Stimulated activated CD4-positive, alpha-beta T cell treated with anti-CD3 and anti-CD28 coated beads, Interleukin-12 subunit alpha, Interleukin-12 subunit beta, amount 100 ng/mL, for 4 hours (primary cell): ENCODE measurements at places on chromosomes 7 and 10.

DNA sequence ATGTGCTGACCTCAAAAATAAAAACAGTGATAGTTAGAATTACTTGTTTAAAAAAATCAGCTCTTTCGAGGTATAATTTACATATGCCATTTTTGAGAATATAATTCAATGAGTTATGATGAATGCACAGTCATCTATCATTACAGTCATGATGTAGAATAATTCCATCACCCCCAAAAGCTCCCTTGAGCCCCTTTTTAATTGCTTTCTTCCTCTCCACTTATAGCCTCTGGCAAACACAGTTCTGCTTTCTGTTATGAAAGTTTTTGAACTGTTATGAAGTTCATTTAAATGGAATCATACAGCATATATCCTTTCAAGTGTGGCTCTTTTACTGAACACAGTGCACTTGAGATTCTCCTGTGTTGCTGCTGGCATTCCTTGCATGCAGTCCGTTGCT, 41.4 kb downstream of the PRTFDC1 start:
- no peak for DNase-seq

- no peak for DNase-seq
Observed at GRCh38 chr10:90571481-90572258, 286.2 kb downstream of the HTR7 start.

GRCh38 chr10:69107176-69107490, 16.8 kb upstream of the VPS26A start:
- no peak for DNase-seq

DNA sequence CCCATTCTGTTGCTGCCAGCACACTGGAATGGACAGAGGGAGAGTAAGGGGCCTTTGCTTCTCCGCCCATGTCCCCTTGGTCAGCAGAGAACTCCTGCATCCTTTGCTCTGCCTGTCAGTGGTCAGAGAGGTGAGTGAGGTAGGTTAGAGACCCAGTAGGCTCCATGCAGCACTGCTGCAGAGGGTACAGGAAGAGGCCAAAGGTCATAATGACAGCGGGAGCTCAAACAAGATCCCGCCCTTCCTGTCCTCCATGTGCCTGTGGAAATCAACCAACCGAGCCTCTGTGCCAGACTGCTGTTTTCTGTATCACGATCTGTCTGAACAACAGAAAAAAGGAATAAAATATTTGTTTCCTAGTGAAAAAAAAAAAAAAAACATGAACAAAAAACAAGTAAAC, 81.4 kb downstream of the ZNF33B start:
- no peak for DNase-seq

- DNase-seq = no peak
Observed at GRCh38 chr10:23337616-23338015, 7.0 kb downstream of the C10orf67 start.

GRCh38 chr7:72187179-72187578, 225.0 kb downstream of the CALN1 start:
- DNase-seq = no peak

- no peak for DNase-seq
Observed at GRCh38 chr7:82264783-82265305, 178.7 kb downstream of the CACNA2D1 start.

- no peak for DNase-seq
Observed at GRCh38 chr7:156944876-156945275, 4.6 kb upstream of the NOM1 start.

DNA sequence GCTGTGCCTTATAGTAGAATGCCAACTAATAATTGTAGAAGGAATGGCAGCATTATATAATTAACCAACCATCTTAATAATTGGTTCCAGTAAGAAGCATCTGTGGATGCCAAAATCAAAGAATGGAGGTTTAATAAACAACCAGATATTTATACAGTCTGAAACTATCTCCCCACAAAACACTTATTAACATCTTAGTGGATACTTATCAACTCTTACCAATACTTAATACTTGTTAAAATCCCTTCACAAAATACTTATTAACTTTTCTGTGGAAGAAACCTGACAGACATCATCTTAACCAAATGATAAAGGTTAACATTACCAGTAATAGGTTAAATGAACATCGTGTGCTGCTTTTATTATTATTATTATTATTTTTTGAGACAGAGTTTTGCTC, 29.1 kb upstream of the FAM107B start:
- DNase-seq = no peak

DNA sequence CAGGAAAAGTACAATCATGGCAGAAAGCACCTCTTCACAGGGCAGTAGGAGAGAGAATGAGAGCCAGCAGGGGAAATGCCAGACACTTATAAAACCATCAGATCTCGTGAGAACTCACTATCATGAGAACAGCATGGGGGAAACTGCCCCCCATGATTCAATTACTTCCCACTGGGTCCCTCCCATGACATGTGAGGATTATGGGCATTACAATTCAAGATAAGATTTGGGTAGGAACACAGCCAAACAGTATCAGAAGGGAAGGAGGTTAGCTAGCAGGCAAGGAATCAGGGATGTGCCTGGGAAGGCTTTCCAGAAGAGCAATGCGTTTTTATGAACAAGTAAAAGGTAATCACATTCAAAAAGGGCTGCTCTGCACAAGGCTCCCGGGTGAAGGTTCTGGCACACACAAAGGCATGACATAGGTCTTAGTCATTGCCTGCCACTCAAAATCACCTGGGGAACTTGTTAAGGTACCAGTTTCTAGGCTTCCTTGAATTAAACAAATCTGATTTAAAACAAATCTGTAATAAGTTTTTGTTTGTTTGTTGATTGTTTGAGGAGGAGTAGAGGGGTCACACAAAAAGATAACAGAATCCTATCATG, 40.9 kb downstream of the BMPER start:
- DNase-seq = no peak

GRCh38 chr10:80201608-80202141, 3.7 kb downstream of the ANXA11 start:
- DNase-seq = no peak

DNA sequence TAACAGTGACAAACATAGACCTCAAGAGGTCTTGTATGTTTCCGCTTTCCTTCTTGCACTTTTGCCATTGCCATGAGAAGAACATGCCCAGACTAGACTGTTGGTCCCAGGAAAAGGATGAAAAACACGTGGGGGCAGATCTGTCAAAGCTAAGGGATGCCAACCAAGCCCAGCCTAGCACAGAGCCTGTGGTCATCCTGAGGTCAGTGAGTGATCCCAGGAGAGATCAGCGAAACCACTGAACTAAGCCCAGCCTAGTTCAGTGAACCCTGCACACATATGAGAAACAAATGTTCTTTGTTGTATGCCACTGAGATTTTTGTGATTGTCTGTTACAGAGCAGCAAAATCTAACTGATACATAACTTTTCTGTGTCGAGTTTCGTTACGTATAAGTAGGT, 718.8 kb downstream of the MAGI2 start:
- DNase-seq = no peak

DNA sequence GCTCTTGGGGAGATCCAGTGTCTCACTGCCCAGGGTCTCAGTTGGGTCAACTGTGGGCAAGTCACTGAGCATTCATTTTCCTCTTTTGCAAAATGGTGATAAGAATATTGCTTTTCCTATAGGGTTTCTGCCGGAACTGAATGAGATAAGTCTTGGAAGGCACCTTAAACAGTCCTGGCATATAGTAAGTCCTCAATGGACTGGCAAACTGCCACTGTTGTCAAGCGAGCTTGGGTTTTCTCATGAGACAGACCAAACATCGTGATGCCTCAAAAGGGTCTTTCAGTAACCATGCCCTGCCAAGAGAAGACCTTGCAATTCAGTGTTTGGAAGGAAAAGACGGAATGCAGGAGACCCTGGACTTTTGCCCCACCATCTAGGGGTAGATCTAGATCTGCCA, 251.5 kb downstream of the WDR11 start:
- DNase-seq = no peak

- DNase-seq = no peak
Observed at GRCh38 chr7:115689941-115690340, 340.6 kb downstream of the TFEC start.

GRCh38 chr10:128540781-128541761, 414.8 kb upstream of the MKI67 start:
- DNase-seq = no peak

- DNase-seq = no peak
Observed at GRCh38 chr7:78673272-78673671, 780.2 kb downstream of the MAGI2 start.

DNA sequence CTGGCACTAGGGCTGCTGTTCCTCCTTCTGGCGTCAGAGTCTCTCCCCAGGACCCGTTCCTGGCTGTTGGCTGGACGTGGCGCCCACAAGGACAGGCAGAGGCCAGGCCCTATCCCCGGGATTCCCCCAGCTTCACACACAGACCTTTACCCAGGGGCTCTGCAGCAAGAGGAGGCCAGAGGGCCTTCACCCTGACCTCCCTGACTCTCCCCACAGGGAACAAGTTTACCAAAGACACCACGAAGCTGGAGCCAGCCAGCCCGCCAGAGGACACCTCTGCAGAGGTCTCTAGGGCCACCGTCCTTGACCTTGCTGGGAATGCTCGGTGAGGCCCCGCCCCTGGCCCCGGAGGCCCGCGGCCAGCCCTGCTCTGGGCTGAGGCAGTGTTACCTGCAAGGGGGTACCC, 82.2 kb downstream of the GTF2IRD1 start:
- no peak for DNase-seq

DNA sequence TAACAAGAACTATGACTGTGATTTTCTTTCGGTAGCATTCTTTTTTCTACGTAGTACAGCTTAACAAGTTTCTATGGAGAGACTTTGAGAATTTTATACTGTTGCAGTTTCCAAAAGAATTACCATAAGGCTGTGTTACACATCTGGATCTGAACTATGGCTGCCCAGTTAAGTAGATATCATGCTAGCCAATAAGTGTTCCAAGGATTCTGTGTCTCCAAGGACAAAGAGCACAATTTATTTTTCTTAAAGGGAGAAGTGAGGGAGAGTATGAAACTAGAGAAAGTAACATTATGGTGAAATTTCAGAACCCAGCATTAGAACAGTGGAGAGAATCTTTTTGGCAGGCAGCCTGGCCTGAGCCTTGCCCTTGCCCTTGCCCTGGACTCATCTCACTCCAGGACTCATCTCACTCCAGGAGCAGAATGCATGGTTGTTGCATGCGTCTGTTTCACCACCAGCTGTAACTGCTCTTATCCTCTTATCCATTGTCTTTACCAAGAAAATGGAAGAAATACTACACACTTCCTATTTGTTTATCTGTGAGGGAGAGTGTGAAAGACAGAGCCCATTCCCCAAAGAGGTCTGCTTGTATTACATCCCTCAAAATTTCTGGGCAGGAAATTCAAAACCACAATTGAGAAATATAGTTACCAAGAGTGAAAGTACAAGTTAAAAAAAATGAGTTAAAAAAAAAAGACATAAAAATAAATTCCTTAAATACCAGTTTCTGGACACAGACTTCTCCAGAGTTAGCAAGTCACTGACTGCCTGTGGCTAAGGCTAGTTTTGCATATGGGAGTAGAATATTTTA, 1067.5 kb downstream of the NRG3 start:
- no peak for DNase-seq
